MG63 (cell line): ENCODE measurements at places on chromosomes 11 and 22. TPM values are rescaled to one million over a fixed set of nuclear protein-coding genes. Genes with fewer than 3 reads are reported as not detected.
A peak's percentile ranks its signal among the peaks of the same experiment; 100 is the strongest.

GRCh38 chr11:8832571-8833260, 78.3 kb upstream of the AKIP1 start:
- DNase-seq, result peak; percentile 77

- DNase-seq, result no peak
Observed at GRCh38 chr11:104275992-104276391, 112.0 kb upstream of the PDGFD start.

DNA sequence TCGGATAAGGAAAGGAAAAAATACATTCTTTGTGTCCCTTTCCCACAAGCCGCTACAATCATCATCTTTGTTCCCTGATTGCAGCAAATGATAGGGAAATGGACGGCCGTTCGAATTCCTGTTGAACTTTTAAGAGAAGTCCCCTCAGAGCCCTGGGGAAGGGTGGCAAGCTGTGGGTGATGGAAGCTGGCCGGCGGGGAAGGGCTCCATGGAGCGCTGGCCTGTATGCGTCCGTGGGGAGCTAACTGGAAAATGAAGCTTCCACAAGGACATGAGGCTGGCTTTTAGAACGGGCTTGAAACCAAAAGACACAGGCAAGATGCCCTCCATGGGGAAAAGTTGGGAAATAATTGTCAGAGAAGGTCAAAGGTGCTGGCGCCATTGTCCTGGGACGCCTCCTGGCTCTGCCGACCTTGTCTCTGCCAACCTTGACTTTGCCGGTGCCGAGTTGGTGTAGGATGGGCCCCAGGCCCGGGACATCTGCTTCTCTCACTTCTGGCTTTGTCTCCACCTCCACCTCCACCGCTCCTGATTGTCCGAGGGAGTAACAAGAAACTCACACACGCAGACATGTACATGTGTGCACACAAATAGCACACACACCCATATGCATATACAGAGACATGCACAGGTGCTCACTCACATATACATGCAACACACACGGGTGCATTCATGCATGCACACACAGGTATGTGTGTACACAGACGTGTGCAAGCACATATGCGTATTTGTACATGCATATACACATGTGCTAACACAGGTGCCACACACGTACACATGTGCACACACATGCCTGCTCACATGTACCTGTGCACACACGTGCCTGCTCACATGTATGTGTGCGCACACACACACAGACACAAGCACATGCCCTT, 14.5 kb upstream of the PPARA start:
- DNase-seq, result no peak

DNA sequence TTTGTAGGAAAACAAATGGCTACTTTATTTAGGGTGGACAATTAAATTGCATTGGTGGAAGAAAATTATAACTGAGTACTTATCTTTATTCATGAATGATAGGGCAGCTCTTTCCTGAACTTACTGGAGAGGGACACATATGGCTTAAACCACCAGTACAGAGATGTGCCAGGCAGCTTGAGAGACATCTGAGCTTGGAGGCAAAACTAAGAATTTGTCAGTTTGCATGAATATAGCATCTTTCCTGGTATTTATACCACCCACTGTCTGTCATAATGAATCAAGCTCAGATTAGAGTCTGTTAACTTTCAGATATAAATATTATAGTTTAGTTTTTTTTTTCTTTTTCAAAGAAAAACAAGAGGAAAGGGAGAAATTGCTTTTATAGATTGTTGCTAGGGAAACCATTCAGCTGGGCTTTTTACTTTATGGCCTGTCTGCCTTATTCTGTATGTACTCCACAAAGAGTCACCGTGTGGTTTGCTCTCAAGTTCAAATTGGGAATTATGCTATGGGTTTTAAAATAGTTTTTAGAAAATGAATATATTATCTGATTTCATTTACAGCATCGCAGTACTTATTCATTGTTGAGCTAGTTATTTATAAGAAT, 477.0 kb upstream of the CHORDC1 start:
- no peak for DNase-seq

GRCh38 chr22:31537019-31537535, 40.7 kb downstream of the SFI1 start:
- no peak for DNase-seq

GRCh38 chr11:61325649-61326414, 7.1 kb downstream of the DDB1 start:
- DNase-seq, result no peak

GRCh38 chr11:44030996-44031395, 16.8 kb upstream of the ACCSL start:
- no peak for DNase-seq

- no peak for DNase-seq
Observed at GRCh38 chr11:19918302-19919049, 205.8 kb downstream of the NAV2 start.

- DNase-seq, result peak; percentile 32
Observed at GRCh38 chr11:44573333-44573732, 7.9 kb downstream of the CD82 start.

The P2RX6 gene
- 1.1 and 10.0 TPM in 2 replicates for total RNA-seq

The HTR3B gene
- total RNA-seq, result not detected in 2 replicates

The LRRC10B gene
- 1.0 and 1.3 TPM in 2 replicates for total RNA-seq

The ARHGAP20 gene
- 0.02 TPM in 1 of 2 replicates, not detected in the other for total RNA-seq
